KG1 (cell line): ENCODE measurements at places on chromosomes 2 and 18.

- no peak for DNase-seq
Measured at GRCh38 chr2:223319601-223320000, 267.6 kb downstream of the KCNE4 start.

DNA sequence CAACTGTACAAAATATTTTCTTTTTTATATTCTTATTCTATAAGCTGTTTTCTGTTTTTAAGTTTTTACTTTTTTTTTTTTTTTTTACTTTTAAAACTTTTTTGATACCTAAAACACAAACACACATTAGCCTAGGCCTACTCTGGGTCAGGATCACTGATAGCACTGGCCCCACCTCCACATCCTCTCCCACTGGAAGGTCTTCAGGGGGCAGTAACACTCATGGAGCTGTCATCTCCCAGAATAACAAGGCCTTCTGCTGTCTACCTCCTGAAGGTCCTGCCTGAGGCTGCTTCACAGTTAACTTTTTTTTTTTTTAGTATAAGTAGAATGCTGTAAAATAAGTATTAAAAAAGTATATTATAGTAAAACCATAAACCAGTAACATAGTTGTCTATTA lies 415.1 kb downstream of the PTPRM start:
- no peak for DNase-seq

DNA sequence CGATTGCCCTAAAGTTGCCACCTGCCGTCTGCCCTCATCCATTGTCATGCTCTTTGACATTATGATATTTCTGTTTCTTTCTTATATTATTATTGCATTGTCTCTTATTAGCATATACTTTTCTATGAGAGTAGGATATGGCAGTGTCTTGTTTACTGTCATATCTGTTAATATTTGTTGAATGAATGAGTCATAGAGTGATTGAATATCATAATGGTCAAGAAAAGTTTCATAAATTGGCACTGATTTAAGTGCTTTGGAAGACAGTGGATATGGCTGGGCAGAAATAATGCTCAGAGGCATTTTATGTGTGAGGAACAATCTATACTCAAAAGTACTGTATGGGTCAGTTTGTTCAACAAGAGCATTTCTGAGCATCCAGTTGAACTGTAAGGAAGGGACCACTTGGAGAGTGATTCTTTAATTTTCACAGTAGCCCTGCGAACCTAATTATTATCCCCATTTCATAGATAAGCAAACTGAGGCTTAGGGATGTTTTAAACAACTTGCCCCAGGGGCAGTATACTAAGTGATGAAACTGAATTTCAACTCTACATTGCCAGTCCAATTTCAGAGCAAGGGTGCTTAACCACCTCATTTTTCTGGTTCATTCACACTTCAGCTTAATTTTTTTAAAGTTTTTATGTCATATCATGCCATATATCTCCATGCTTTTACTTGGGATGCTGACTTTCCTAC lies 175.5 kb upstream of the FOSL2 start:
- DNase-seq = no peak

GRCh38 chr2:234366891-234367290 lies 130.0 kb downstream of the ARL4C start:
- DNase-seq = no peak

GRCh38 chr18:44821924-44822323 lies 141.2 kb downstream of the SETBP1 start:
- no peak for DNase-seq

GRCh38 chr2:226971770-226972169 lies 135.9 kb downstream of the RHBDD1 start:
- no peak for DNase-seq

GRCh38 chr2:40680547-40680946 lies 228.7 kb upstream of the SLC8A1 start:
- DNase-seq = no peak

DNA sequence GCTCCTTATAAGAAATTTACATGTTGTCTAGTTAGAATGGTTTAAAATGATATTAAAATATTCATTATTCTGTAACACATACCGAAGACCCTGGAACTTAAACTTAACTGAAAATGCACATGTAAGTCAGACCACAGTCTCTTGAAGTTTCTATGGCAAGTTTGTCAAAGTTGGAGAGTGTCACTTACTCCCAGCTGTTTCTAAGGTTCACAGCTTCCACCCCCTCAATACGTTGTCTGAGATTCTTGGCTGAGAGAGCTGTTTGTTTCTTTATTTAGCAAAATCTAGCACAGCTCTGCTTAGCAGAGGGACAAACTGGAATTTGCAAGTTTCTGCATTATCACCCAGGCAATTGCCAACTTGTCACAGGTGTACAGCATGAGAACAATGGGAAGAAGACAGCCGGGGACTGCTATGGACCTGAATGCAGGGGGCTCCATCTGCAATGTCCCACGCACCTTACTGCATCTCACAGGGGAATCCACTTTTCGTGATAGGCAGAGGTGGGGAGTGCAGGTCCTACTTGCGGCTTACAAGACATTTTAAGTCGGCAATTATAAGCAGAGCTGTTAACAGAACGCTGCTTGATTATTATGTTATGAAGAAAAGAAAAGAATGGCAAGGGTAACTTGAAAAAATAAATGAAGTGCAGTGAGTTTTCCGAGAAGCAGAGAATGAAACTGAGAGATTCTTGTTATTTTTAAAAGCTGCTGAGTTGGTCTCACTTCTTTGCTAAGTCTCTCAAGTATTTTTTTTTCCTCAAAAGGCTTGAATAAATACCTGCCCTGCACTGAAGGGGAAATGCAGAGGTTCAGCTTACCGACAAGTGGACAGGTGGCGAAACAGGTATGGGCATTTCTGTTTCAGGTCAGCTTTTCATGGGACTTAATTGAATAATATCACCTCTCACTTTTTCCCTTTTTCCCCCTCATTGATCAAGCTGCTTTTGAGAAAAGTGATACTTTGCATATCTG lies 1072.1 kb upstream of the FANCL start:
- no peak for DNase-seq

DNA sequence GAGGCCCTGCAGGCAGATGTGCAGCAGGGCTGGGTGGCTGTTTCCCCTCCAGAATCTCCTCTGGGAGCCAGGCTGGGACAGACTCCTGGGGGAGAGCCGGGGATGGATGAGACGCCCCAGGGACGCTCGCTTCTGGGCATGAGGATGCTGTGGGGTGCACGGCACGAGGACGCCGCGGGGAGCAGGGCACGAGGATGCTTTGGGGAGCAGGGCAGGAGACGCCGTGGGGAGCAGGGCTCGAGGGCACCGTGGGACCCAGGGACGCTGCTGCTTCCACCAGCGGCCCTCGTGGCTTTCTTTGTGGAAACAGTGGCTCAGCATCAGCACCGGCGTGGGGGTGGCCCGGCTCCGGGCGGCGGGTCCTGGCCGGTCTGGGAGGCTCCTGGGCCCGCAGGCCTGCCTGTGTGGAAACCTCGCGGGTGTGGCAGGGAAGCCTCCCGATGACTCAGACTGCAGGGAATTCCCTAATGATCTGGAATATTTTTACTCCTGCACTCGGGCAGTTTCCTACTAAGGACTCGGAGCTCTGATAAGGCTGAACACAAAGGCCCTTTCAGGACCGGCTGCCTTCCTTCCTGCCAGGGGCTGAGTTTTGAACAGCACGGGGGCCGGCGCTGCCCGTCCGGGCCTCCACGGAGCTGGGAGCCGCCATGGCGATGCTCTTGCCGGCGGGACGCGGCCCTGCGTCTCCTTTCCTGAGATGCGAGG lies 62.6 kb downstream of the NFATC1 start:
- no peak for DNase-seq

DNA sequence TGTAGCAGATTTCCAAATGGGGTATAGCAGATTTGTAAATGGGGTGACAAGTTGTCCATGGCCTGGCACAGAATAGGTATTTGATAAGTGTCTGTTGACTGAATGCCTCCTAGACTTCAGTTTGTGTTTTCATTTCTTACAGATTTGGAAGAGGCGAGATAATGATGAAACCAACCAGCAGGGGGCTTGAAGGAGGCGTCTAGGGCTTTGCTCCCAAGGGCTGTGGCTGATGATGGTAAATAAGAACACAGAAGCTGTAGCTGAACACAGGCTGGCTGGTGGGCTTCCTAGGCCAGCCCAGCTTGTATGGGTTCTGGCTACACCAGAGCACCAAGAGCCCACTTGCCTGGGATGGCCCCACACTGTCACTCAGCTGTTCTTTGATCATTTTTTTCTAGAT lies 19.4 kb downstream of the SFTPB start:
- no peak for DNase-seq
